Mammary microvascular endothelial cell (primary cell): ENCODE measurements at places on chromosomes 12 and 14. TPM values are rescaled to one million over a fixed set of nuclear protein-coding genes. Genes with fewer than 3 reads are reported as not detected.

The MORN3 gene
- 0.20 and 0.47 TPM in 2 replicates for total RNA-seq

The LRRK2 gene
- 0.33 and 0.94 TPM in 2 replicates for total RNA-seq

The SOAT2 gene
- total RNA-seq, result not detected in 2 replicates

The LMNTD1 gene
- 0.07 TPM in 1 of 2 replicates, not detected in the other for total RNA-seq

The TMPO gene
- 114 and 120 TPM in 2 replicates for total RNA-seq

The TBC1D30 gene
- 17.5 and 24.4 TPM in 2 replicates for total RNA-seq

The BATF gene
- 0.69 and 1.3 TPM in 2 replicates for total RNA-seq

The ZNF384 gene
- 14.1 and 27.2 TPM in 2 replicates for total RNA-seq

The GMFB gene
- 32.8 and 38.0 TPM in 2 replicates for total RNA-seq

The AICDA gene
- not detected in 2 replicates for total RNA-seq

The TNFRSF1A gene
- 119 and 124 TPM in 2 replicates for total RNA-seq

The LYZ gene
- not detected in 2 replicates for total RNA-seq

The C3AR1 gene
- 0.20 and 0.30 TPM in 2 replicates for total RNA-seq

The DUSP6 gene
- 98.1 and 105 TPM in 2 replicates for total RNA-seq
